Stimulated activated CD4-positive, alpha-beta T cell treated with anti-CD3 and anti-CD28 coated beads, TNF-alpha, amount 100 ng/mL, for 4 hours (primary cell): ENCODE measurements at places on chromosomes 2 and 18.
A peak's percentile ranks its signal among the peaks of the same experiment; 100 is the strongest.

DNA sequence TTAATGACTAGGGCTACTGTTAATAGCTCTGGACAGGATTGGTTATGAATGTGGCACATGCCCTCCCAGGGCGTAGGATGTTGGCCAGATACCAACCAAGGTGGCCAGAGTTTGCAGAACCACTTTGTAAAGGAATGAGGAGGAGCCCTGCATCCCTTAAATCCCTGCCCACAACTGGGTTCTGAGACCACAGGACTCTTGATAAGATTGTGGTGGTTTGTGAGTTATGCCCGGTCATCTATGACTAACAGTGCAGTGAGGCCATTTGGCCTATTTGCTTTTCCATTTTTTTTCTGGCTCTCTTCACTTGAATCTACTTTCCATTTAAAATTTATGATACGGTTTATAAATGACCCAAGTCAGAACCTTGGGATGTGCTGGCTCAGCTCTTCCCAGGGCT, 294.5 kb downstream of the PRKCE start:
- DNase-seq: no peak

DNA sequence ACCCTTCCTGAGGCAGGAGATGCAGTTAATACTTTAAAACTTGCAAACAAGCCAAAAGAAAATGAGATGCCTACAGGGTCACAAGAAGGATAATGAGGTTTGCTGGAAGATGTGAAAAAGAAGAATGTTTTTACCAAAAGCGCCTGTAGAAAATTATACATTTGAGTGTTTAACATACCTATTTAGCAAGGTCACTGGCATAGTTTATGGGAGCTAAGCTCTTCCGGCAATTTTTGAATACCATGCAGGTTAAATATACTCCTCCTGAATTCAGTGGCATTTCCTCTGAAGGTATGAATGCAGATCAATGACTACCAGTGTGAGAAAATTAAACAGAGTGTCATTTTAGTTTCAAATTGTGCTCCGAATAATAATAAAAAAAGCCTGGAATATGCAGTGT, 21.2 kb upstream of the MAP3K20 start:
- DNase-seq: no peak

- DNase-seq: peak; percentile 45
Measured at GRCh38 chr18:9475643-9476591, 604 bp downstream of the RALBP1 start.

GRCh38 chr2:214203214-214203613, 207.6 kb upstream of the VWC2L start:
- no peak for DNase-seq

GRCh38 chr2:188519136-188519535, 227.5 kb downstream of the GULP1 start:
- DNase-seq: no peak

- no peak for DNase-seq
Measured at GRCh38 chr2:64210816-64211215, 66.6 kb upstream of the PELI1 start.

DNA sequence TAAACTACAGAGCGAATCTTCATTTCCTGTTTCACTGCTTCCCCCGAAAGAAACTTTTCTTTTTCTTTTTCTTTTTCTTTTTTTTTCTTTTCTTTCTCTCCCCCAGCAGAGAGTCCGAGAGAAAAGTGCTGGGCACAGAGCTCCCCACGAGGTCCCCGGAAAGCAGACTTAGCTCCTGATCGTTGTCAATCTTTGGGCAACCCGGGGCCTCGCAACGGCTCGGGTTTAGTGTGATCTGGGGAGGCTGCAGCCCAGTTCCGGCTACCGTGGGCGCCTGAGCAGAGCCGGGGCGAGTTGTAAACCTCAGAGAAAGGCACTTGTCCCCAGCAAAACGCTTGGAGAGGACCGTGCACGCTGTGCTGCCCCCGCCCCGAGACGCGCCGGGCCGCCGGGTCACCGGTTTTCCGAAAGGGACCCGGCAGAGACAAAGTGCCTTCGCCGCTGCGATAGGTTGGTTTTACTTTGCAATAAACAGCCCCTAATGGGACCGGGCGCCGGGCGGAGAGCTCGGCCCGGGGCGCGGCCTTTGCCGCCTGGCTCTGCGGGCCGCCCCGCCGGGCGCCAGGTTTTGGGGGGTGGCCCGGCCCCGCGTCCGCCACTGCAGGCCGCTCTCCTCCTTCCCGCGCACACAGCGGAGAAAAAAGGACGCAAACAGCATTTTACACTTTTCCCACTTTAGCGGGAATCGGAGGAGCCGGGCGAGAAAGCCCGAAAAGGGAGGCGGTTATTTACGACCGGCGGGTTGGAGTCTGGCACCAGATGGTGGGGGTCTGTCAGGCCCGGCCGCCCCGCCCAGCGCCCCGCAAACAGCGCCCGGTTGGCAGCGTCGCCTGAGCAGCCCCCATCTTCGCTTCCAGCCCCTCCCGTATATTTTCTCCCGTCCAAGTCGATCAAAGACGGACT, 136.0 kb downstream of the INSIG2 start:
- DNase-seq: no peak

DNA sequence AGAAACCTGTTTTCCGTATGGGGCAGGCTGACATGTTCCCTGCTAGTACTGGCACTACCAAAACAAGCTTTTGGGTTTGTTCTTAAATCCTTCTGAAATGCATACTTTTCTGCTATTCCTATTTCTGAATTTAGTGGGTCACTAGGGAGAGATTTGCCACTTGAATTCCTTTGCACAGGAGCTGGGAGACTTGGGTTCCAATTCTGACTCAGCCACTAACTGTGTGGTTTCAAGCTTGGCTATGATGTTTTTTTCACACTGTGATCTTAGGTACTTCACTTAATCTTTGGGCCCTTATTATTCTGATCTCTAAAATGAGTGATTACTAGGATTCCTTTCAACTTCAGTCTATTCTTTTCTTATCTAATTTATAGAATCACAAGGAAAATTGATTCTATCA, 105.5 kb downstream of the BCL11A start:
- no peak for DNase-seq

GRCh38 chr18:79965119-79965902, 868 bp downstream of the HSBP1L1 start:
- no peak for DNase-seq

DNA sequence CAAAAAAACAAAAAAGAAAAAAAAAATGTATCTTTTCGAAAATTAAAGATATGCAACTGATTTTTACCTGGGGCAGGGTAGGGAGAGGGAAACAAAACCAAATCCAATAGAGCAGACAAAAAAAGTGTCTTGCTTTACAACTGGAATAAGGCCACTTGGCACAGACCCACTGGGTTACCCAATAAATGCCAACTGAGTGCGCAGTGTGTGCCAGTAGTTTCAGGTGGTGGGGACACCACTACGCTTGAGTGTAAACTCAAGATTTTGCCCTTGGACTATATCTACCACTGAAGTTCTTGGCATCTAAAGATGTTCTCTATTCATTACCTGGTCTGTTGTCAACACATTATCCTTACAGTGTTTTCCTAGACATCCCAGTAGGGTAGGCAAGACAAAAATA, 16.3 kb downstream of the VPS4B start:
- no peak for DNase-seq

GRCh38 chr18:21408681-21409080, 166.6 kb downstream of the GREB1L start:
- no peak for DNase-seq

DNA sequence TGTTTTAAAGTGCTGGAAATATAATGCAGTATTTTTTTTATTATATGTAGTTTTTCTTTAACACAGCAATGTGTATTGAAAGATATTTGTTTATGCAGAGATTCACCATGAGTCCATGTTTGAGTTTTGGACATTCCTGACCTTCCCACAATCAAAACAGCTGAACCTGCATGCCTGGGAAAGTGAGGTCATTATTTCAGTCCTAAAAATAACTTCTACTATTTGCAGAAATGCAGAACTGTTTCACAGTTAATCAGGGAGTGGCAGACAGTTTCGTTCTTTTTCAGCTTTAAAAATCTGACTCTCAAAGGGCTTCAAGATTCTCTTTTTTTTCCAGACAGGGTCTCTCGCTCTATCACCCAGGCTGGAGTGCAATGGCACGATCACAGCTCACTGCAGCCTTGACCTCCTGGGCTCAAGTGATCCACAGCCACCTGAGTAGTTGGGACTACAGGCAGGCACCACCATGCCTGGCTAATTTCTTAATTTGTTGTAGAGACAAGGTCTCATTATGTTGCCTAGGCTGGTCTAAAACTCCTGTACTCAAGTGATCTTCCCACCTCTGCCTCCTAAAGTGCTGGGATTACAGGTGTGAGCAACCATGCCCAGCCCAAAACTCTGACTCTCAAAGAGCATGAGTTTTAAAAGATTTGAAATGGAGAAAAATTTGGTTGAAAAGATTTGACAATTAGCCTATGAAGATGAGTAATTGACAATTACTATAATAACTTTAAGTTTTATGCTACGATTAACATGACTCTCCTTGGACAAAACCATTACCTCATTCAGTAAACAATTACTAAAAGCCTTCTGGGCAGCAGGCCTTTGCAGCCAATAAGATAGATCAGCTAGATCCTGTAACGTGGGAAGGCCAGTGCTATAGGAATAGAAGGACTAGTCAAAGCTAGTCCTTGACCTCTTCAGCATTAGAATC, 5.0 kb upstream of the MYL12B start:
- no peak for DNase-seq

- no peak for DNase-seq
Measured at GRCh38 chr2:50611351-50611871, 420.5 kb downstream of the NRXN1 start.
